ENCODE measurements at places on chromosomes 6 and 20.

GRCh38 chr20:33030076-33030475, 1.4 kb upstream of the BPIFB6 start:
- no peak for DNase-seq

DNA sequence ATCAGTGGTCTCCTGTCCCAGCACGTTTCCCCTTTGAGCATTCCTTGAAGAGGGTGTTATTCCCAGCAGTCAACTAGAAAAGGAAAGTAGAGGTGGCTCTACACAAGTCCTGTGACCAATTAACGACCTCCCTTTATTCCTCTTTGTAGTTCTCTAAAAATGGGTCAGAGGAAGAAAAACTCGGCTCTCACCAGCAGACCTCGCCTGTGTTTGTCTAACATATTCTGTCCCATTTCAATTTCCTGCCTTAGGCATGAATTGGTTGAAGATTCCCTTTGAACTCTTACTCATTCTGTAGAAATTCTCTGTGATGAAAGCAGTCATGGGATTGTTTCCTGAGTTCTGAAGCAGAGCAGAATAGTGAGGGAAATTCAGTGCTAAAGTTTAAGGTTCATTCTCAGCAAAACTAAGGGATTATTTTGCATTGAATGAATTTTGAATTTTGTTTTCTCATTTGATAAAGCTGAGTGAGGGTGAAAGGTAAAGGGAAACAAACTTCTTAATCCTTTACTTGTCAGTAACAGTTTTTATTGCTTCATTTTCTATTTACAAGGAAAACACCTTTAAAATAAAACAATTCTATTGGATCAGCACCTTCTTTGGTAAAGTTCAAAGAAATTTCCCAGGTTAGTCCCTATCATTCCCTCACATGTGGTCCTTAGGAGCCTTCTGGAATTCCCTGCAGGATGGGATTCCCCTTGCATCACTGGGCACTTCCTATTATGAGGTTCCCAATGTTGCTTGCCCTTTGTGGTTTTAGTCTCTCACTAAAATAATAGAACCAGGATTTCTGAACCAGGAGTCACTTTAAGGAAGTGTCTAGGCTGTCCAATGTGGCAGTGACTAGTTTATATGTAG, 105.8 kb downstream of the SLX4IP start:
- DNase-seq, result no peak

DNA sequence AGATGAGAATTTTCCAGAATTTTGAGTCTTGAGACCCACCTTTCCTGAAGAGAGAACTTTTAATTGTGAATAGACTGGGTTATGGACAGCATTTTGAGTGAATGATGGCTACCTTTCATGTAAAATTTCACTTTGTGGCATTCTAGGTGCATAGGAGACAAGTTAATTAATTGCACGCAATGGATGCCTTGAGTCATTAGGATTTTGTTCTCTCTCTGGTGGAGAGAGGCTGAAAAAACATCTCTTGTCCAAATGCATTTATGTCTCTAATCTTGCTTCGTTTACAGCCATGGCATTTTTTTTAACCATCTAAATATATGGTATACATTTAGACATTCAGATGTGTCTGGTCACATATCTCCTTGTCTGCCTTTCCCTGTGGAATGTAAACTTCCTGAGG, 3.1 kb downstream of the RHAG start:
- DNase-seq, result peak; percentile 70

DNA sequence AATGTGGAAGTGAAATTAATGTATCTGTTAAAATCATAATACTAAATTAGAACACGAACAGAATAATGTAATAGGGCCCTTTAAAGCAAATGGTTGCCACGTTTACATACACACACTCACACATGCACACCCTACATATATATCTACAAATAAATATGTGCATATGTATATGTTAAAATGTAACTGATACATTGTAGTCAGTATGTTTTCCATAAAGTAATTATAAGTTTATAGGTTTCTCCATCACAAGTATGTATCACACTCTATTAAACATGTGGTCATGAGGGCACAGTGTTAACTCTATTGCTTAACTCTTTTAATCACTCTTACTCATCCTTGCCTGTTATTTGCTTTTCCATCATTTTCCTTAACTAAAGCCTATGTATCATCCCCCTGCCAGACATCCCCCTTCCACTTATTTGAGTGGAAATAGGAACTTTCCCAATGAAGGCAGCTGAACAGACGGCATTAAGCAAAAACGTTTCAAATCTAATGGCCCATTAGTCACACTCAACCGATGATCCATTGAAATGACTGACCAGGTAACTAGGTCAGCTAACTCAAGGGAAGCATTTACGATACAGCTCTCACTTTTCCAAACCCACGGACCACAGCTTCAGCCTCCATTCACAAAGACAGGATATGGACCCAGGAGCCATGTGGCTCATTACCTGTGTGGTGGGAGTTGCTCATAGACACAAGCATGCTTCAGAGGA, 89.3 kb downstream of the HAO1 start:
- DNase-seq, result no peak

DNA sequence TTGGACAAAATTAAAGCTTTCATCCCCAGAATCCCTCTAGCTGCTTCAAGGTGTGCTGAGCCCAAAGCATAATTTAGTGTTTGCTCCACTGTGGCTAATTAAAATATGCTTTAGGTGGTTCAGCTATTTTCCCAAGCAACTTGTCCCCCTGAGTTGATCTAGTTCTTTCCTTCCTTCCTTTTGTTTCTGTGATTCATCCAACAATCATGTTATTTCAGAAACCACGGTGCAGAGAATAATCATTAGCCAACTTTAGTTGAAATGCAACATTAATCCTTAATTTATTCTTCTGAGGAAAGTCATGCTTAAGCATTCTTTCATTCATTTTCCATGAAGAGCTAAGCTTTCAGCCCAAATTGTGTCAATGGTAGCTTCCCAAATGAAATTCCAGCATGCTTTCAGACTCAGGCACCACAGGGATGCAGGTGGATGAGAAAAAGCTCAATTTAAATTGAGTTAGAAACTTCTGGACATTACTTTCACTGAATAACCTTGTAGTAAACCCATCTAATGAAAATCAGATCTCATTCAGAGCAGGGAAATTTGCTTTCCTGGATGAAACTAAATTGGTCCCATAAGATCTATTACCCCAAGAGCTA, 209.0 kb upstream of the NT5E start:
- DNase-seq, result no peak

- no peak for DNase-seq
These were observed 38.8 kb downstream of the ISM1 start for GRCh38 chr20:13259921-13260320.

GRCh38 chr6:156988276-156989158, 211.3 kb downstream of the ARID1B start:
- DNase-seq, result no peak

DNA sequence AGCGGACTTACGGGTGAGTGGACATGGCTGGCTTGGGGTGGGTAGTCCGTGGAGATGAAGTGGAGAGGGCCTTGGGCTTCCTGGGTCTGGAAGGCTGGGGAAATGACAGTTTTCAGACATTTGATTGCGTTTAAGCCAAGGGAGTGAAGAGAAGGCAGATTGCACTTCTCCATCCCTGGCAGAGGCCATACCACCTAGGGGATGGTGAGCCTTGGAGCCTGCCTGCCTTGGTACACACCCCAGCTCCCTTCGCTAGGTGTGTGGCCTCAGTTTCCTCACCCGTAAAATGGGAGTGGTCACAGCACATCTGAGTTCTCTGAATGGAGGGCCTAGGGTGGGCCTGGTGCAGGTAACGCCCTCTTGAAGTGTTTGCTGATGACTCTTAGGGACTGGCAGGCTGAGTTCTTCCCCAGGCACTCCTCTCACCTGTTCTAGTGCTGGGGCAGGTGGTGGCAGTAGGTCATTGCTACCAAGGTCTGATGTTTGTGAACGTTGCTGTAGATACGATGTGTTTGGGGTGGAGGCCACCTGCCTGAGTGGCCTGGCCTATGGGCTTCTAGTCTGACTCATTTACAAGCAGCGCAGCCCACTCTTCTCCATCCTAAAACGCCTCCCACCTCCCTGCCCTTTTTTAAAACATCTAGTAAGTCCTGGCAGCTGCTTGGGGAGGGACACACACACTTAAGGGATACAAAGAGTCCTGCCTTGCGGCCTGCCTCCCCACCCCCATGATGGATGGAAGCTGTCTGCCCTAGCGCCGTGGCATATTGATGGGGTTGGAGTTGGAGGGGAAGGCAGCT, 2.3 kb downstream of the RBM38 start:
- peak; percentile 65 for DNase-seq

DNA sequence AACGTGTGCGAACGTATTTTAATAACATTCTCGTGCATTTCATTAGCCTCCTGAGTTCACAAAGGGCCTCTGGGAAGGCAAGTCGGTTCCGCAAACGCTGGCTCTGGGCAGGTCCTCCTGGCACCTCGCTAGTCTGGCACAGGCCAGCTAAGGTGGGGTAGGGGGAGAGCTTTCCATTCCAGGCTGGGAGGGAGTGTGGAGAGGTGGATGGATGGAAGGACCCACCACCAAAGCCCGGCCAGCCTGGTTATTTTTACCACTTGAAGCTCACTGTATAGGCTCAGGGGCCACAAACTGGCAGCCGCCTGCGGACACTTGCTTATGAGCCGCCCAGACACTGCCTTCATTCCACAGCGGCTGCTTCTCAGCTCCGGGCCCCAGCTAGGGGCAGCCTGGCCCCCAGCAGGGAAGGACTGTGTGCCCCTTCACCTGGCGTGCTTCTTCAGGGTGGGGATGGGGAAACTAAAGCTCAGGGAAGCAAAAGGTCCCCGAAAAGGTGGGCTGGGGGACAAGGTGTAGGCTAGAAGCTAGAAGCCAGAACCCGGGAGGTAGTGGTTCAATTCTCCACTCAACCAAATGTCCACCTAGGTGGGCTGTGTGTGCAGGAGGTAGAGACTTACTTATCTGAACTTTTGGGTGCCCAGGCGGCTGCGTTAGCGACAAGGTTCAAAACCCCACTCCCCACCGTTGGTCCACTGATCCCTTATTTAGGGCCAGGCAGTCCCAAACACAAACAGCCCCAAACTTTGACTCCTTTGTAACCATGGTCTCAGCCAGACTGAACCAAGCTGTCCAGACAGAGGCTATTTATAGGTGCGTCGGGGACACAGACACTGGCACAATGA, 1.7 kb downstream of the PMEPA1 start:
- no peak for DNase-seq

- DNase-seq, result no peak
These were observed 1.3 kb downstream of the PI16 start for GRCh38 chr6:36955671-36956445.

DNA sequence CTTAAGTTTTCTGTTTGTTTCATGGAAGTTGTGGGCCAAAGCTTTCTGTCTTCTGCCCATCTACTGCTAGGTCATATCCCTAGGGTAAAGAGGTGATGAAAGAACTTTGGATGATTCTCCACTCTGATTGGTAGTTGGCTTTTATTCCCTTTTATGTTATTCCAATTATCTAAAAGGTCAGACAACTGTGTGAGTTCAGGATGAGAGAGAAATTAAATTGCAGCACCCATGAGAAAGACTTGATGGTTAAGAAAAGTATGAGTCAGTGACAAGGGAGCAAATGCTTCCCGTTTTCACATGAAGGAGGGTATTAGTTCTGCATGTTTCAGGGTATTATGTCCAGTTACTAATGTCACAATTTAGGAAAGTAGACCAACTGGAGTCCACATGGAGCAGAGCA, 136.3 kb downstream of the CD109 start:
- DNase-seq, result no peak

- DNase-seq, result no peak
These were observed 50.2 kb downstream of the RREB1 start for GRCh38 chr6:7157752-7158616.

DNA sequence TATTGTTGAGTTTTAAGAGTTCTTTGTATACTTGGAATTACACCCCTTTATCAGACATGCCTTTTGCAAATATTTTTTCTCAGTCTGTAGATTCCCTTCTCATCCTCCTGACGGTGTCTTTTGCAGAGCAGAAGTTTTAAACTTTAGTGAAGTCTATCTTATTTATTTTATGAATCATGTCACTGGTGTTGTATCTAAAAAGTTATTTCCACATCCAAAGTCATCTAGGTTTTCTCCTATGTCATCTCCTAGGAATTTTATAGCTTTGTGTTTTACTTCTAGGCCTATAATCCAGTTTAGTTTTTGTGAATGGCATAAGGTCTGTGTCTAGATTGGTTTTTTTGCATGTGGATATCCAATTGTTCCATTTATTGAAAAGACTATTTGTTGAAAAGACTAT, 271.3 kb downstream of the KIF16B start:
- no peak for DNase-seq

DNA sequence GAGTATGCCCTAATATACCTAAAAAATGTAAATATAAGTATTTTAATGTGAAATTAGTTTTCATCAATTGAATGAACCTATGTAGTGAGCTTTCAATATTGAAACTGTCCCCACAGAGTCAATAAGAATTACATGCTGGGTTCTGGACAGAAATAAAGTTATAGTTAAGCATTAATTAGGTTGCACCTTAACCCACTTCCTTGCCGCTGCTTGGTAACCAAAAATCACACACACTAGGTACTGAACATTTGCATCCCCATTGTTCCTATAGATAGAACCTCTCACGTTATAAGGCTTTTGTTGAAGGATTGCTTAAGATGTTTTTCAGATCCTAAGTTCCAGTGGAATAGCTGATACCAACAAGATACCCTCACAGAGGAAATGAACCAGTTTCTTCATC, 237.1 kb upstream of the OPRM1 start:
- DNase-seq, result no peak

- no peak for DNase-seq
These were observed 373.0 kb downstream of the ZFAND3 start for GRCh38 chr6:38192487-38192886.

GRCh38 chr6:105593056-105593690, 190.3 kb upstream of the PREP start:
- no peak for DNase-seq

DNA sequence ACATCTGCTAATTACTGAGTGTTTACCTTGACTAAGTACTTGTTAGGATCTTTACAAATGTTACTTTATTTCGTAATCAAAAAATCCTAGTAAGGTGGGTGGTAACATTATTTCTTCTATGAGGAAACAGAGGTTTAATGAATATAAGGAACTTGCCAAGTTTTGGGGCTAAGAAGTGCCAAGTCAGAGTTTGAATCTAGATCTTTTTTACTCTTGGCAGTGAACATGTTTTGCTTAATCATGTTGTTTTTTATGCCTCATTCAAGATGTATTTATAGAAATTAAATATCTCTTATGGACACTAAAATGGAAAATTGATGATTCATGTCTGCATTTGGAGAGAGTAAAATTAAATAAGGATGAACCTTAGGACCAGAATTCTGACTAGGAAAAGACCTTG, 393.7 kb downstream of the UTRN start:
- DNase-seq, result no peak

- DNase-seq, result no peak
These were observed 9.9 kb upstream of the BPIFB3 start for GRCh38 chr20:33043731-33044181.

- no peak for DNase-seq
These were observed 255.1 kb upstream of the CDYL start for GRCh38 chr6:4521070-4521469.

DNA sequence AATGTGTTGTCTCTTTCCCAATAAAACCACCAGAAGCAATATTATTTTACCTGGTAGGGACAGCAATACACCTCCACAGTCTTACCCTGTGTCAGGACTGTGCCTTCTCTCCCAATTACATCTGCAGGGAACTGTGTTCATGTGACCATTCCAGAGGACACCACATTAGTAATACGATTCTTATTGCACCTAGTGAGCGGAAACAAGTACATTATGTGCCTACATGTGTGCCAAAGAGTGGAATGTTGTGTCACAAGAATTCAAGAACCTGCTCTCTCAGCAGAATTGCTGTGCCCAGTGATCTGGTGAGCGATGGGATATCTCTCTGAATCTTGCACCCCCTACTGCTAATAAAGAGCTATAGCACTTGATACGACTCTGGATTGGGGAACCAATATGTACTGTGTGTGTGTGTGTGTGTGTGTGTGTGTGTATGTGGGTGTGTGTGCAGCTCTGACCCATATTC, 57.4 kb upstream of the FOXC1 start:
- no peak for DNase-seq

GRCh38 chr20:59042151-59042795, at the start of gene PRELID3B:
Gene PRELID3B (minus strand): TSS chr20:59042786. CDS start chr20:59042730, 56 bp downstream.
- DNase-seq, result peak; percentile 49

Measured in hematopoietic multipotent progenitor cell treated with erythropoietin and hydrocortisone succinate and interleukin-3 and kit ligand, for 17 days (in vitro differentiated cells).